ENCODE measurements at places on chromosomes 1 and 21.

DNA sequence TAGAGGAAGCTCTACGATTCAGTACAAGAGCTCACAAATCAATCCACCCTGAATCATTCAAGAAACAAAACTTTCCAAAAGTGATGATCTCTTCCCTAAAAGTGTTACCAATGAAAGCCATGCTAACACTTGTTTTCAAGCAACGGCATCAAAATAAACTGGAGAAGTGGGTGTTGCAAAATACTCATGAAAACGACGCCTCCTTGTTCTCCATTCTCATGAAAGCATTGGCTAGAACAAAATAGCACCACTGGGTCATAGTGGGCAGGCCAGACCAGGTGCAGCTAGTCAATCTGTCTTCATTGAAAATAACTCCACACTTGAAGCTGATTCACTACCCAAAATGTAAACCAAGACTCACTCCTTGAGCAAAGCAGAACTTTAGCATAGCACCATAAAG lies 4.3 kb downstream of the TIAM1 start:
- DNase-seq = no peak

DNA sequence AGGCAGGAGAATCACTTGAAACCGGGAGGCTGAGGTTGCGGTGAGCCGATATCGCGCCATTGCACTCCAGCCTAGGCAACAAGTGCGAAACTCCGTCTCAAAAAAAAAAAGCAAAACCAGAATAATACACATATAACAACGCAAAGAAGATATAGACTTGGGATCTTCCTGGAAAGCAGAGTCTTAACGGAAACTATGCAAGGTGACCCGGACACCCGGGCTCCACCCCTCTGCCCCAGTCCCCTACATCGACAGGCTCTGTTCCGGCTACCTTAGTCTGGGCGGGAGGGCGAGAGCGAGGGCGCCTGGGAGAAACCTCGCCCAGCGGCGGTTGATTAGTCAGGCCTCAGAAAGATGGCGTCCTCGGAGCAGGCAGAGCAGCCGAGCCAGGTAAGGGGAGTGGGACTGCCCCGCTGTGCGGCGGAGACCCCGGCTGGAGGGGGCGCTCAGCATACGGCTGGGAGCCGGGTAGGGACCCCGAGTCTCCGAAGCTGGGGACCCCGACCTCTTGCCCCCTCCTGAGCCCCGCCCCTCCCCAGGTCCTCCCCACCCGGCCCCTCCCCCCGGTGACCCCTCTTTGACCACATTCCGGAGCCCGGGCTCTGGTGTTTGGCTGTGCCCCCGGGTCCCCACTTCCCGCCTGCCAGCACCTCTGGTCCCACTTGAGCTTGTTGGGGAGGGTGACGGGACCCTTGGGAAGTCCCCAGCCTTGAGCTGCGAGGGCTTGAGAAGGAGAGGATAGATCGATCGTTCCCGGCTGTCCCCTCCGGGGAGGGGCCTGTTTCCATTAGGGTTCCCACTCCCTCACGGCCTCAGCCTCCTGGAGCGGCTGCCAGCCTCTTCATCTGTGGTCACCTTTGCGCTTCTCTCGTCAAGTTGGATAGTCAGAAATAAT lies at the start of gene PEX14:
PEX14 (plus strand) TSS at position 338 of the 895 bp plus-strand sequence; CDS start at position 355, 17 bp downstream.
- peak; percentile 78 for DNase-seq

GRCh38 chr1:85570446-85571180 lies 9.9 kb upstream of the CCN1 start:
- DNase-seq = no peak

- DNase-seq = no peak
Observed at GRCh38 chr1:194339471-194339870, 1153.1 kb upstream of the B3GALT2 start.

- DNase-seq = no peak
Observed at GRCh38 chr1:114033961-114034360, 54.7 kb downstream of the OLFML3 start.

- no peak for DNase-seq
Observed at GRCh38 chr1:63774617-63775417, 1.0 kb downstream of the ROR1 start.

DNA sequence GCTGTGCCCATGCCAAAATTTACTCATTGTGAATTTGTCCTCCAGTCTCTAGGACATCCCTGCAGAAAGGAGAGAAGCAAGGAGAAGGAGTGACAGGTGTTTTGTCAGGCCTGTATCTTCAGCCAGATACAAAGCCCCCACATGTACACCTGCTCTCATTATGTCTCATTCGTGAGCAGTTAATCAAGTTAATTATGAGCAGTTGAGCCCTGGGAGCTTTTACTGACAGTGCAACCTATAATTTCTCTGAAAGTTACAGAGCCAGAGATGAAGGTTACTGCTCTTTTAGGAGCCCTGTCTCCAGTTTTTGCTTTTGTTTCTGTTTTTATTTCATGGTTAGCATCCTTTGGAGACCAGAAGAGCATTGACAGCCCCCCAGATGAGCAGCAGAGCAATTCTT lies 5.0 kb upstream of the ILDR2 start:
- DNase-seq = no peak

- DNase-seq = peak; percentile 11
Observed at GRCh38 chr1:206686478-206687249, 2.0 kb downstream of the MAPKAPK2 start.

- DNase-seq = no peak
Observed at GRCh38 chr1:2544093-2544874, 11.9 kb upstream of the TNFRSF14 start.

- DNase-seq = no peak
Observed at GRCh38 chr1:47431534-47431933, 6.3 kb upstream of the FOXD2 start.

DNA sequence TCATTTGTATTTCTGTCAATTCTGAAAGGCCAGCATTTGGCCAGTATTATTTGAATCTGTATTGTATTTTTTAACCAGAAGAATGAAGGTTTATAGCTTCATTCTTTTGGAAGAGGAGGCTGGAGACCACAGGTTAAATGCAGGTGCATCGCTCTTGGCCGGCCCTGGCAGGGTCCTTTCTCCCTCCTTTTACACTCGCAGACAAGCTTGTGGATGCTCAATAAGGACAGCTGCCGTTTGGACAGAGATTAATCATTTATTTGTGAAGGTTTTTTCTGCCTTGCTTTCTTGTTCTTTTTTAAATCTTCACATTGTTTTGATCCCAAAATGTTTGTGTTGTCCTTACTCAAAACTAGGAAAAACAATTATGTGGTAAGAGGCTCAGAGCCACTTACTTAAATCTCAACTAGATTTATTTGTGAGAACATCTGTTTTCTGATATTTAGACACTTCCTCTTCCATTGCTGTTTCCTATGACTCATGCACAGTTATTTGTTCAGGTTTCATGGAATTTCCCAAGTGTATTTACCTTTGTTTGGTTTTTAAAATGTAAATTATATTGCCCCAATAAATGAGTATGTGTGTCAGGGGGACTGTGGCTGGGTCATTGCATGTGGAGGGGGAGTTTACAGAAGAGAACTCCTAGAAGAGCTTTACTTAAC lies 46.7 kb upstream of the LAMC2 start:
- DNase-seq = no peak

DNA sequence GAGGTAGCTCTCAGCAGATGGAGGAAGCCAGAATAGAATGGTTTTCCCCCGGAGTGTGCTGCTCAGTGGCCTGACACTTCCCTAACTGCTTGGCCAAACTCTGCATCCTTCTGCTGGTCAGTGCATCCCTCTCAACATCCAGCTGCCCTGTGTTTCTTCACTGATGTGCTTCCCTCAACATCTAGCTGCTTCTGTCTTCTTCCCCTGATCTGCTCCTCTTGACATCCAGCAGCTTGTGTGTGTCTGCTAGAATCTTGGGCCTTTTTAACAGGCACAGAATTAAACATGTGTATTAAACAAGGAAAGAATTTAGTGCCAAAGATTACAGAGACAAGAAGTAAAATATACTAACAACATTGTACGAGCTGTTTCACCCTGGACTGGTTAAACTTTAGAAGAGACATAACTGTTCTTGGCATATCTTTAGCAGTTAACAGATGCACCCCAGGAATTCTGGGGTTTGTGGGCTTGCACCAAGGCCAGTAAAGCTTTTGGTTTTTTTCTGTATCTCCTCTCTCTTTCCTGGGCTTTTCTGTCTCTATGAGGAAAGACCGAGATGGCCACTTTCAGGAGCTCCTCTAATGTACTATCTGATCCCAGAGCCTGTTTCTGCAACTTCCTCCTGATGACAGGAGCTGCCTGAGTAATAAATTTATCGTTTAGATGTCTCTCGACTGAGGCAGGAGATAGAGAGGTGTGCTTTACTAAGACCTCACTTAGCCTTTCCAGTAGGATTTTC lies 34.8 kb upstream of the HSD3B1 start:
- DNase-seq = no peak

DNA sequence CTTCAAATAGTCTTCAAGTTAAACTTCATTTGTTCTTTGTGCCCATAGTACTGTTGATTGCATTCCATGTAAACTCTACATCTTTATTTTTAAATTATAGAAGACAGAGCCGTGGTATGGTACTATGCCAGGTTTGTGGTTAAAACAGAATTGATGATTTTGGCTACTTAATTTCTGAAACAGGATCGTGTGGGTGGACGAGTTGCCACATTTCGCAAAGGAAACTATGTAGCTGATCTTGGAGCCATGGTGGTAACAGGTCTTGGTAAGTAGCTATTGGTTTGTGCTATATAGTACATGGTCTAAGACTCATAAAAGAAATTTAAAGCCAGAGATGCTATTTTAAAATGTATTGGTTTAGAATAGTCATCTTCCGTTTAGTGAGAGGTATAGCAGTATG lies 38.0 kb downstream of the KDM1A start:
- no peak for DNase-seq

GRCh38 chr1:153649863-153650235 lies 8.7 kb upstream of the SNAPIN start:
- no peak for DNase-seq

GRCh38 chr1:54967372-54967771 lies 13.1 kb upstream of the TMEM61 start:
- no peak for DNase-seq

DNA sequence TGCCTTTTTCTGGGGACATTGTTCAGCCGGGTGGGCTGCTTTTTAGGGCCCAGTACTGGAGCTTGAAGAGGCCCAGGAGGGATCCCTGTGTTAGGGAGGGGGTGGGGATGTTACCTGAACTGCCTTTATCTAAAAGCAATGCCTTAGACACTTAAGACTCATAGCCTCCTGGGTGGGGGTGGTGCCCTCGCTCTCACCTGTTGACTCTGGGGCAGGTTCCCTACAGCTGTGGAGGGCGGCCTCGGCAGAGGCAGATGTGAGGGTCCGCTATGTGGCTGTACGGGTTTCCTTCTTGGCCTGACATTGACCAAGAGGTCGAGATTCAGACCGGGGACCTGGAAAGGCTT lies 716 bp downstream of the INAVA start:
- no peak for DNase-seq

- no peak for DNase-seq
Observed at GRCh38 chr1:208242146-208242545, 2.0 kb downstream of the PLXNA2 start.

DNA sequence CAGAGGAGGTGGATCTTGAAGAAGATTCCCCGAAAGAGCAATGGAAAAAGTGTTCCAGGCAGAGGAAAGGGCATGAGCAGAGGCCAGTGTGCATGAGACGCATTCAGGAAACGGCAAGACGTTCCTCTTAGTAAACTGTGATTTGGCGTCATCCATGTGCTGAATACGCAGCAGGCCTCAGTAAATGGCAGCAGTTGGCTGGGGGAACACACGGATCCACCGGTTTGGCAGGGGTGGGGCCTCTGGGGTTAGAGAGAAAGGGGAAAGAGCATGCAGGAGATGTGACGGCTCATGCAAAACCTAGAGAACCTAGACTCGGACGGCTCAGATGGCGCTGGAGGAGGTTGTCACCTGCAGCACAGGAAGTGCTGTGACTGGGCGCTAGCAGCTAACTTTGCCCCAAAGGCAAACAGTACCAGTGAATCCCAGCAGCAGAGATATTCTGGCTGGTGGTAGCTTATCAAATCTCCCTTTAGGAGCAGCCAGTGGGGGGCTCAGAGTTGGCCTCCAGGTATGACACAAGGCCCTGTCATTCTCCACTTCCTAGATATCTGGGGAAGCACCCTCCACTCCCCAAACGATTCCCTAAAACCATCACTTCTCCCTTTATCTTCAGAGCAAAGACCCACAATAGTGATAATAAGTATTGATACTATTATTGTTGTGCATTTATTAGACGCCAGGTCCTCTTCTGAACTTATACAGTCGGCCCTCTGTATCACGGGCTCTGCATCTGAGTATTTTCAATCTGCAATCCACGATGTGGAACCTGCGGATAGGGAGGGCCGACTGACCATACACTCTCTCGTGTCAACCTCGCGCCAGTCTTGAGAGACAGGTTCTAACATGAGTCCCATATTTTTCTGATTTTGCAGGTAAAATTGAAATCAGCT lies 7.6 kb downstream of the LAPTM5 start:
- no peak for DNase-seq
